ENCODE measurements at places on chromosomes 2 and 18.

DNA sequence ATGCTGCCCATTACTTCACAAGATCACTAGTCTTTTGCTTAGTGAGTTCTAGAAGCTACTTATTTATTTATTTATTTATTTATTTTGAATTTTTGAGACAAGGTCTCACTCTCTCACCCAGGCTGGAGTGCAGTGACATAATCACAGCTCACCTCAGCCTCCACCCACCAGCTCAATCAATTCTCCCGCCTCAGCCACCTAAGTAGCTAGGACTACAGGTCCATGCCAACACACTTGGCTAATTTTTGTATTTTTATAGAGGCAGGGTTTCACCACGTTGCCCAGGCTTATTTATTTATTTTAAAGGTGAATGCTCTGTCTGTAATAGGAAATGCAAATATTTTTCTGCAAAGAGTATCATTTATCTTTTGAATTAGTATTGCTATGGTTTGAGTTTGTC, 67.7 kb downstream of the ATAD2B start:
- DNase-seq: no peak

DNA sequence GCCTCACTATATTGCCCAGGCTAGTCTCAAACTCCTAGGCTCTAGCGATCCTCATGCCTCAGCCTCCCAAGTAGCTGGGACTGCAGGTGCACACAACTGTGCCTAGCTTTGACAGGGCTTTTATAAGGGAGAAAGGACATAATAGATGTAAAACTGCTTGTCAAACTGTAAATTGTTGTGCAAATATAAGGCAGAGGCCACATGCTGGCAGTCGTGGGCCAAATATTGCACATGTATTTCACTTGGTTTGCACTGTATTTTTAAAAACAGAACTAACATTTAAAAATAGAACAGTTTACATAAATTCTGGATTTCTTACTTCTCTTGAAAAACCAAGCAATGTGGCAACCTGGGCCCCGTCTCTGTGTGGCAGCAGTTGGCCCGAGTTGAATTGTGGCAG, 31.2 kb upstream of the MYO3B start:
- DNase-seq: no peak

GRCh38 chr18:62420151-62420512, 95.0 kb downstream of the TNFRSF11A start:
- DNase-seq: no peak

- DNase-seq: no peak
Measured at GRCh38 chr2:194232600-194232999, 1424.4 kb upstream of the SLC39A10 start.

GRCh38 chr18:13889671-13890070, 25.7 kb downstream of the MC2R start:
- no peak for DNase-seq

DNA sequence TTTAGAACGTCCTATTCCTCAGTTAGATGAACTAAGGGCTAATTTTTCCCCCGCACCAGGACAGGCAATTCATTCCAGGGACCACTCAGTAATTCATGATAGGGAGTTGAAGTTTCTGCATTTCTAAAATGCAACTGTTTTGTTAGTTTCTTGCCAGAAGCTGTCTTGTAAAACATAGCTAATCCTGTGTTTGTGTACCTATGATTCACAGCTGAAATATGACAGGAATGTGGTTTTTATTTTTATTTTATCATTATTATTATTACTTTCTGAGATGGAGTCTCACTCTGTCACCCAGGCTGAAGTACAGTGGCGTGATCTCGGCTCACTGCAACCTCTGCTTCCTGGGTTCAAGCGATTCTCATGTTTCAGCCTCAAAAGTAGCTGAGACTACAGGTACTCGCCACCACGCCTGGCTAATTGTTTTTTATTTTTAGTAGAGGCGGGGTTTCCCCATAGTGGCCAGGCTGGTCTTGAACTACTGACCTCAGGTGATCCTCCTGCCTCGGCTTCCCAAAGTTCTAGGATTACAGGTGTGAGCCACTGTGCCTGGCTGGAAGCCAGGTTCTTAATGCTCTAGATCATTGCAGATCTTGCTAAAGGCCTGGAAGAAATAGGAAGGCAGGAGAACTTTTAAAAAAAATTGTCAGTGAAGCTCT, 154.8 kb upstream of the FHL2 start:
- no peak for DNase-seq

DNA sequence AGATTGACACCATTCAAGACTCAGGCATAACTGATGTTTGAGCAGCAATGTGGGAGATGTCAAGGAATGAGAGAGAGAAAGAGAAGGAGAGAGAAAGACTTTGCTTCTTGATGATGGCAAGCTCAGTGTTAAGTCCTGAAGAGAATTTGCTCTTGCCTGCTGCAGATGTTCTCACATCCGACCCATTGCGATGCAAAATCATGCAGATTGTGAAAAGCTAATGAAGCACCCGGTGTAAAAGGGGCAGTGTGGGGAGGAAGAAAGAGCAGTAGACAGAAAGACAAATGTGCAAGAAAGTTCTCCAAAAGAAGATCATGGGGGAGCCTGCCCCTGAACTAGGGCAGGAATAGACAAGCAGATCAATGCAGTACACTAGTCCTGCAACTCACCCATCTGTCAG, 57.7 kb downstream of the EMX1 start:
- no peak for DNase-seq

DNA sequence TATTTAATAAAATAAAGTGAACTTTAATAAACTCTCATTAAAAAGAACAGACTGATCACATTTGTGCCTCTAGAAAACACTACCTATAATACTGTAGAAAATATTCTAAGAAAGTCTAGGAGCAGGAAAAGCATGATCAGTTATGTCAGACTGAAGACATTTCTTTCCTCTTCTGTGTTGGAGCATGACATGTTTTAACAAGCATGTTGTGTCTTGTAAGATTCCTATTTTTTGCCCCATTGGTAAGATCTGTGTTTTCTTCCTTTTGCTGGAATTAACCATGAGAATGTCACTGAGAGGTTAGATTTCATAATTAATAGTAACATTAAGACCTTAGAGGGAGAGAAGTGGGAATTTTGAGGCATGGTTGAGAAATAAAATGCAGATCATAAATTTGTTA, 27.7 kb downstream of the LAMA3 start:
- DNase-seq: no peak

GRCh38 chr18:35457140-35457704, 40.5 kb downstream of the INO80C start:
- DNase-seq: no peak

GRCh38 chr2:239459056-239459455, 58.2 kb upstream of the HDAC4 start:
- DNase-seq: no peak

GRCh38 chr2:82508702-82509101, 1950.4 kb downstream of the SUCLG1 start:
- DNase-seq: no peak

DNA sequence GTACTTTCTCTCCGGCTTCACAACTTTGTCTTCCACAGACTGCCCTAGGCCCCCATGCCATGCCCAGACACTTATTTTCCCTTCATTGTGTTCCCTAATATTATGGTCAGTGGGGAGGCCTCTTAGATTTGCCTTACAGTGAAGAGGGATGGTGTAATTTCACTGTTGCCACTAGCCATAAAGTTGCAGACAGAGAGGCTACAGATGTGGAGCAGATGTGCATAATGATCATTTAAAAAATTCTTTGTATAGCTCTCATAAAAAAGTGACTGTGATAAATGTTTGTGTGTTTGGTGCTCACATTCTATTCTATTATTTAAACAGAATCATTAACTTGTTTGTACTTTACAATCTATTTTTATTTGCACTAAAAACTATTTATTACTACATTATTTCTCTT, 67.5 kb upstream of the FN1 start:
- DNase-seq: no peak

DNA sequence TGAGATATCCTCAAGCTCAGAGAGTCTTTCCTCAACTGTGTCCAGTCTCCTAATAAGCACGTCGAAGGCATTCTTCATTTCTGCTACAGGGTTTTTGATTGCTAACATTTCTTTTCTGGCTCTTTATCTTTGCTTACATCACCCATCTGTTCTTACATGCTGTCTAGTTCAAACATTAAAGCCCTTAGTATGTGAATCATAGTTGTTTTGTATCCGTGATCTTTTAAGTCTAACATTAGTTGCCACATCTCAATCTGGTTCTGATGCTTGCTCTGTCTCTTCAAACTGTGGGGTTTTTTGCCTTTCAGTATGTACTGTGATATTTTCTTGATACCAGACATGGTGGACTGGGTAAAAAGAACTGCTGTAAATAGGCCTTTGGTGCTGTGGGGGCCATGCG, 235.2 kb downstream of the SH3RF3 start:
- DNase-seq: no peak

GRCh38 chr2:37441055-37441454, 96.6 kb downstream of the QPCT start:
- no peak for DNase-seq

DNA sequence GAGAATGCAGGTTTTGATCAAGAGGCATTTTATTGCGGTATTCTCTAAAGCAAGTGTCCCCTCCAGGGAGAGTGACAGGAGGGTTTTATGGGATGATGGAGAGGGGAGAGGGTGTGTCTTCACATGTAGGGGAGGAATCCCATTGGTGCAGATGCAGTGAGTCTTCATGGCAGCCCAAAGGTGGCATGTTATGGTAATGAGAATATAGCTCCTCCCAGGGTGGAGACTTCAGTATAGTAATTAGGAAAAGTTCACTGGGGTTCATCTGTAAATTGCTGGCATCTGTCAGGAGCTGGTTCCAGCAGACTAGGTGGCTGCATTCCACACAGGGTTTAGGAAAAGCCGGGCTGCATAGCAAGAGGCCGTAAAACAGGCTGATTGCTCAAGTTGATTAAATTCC, 230.7 kb upstream of the CCDC68 start:
- no peak for DNase-seq

DNA sequence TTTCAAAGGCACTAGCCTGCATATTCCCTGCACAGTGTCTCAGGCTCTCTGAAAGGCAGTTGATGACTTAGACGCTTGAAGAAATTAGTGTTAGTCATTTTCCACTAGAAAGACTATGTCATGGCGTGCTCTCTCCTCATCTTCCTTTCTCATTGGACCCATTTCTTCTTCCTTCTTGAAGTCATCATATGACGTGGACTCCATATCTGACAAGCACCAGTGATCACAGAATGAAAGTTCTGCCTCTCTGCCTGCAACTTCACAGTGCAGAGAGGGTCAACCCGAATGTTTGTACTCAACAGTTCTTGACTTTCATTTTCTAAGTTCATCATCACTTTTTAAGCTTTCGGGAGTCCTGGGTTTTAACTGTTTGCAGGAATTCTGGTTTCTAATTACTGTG, 63.7 kb upstream of the CYRIA start:
- no peak for DNase-seq

DNA sequence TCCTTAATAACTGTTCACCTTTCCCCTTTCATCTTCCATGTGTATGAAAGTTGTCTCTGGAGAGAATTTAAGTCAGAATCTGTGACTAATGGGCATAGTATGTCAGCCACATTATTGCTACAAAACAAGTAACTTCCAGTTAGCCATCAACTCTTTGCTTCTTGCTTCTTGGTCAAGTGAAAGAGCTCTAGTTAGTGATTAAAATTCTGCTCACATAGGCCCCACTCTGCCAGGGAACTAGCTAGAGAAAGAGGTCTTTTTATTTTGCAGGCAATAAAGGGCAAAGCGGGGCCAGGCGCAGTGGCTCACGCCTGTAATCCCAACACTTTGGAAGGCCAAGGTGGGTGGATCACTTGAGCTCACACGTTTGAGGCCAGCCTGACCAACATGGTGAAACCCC, 64.6 kb downstream of the COLEC12 start:
- no peak for DNase-seq

DNA sequence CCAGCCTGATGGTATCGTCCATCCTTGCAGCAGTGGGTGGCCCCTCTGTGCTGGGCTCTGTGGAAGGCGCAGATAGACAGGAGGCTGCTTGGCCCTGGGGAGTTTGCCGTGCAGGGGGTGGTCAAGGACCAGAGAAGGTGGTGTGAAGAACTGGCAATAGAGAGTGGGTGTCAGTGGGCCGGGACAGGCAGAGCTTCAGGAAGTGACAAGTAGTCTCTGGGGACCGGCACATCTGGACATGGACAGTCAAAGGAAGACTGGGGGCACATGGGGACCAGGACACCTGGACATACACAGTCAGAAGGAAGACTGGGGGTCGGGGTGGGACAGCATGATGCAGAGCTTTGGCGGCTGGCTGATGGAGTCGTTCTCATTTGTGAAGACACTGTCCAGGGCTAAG, 335.9 kb downstream of the AGAP1 start:
- no peak for DNase-seq

DNA sequence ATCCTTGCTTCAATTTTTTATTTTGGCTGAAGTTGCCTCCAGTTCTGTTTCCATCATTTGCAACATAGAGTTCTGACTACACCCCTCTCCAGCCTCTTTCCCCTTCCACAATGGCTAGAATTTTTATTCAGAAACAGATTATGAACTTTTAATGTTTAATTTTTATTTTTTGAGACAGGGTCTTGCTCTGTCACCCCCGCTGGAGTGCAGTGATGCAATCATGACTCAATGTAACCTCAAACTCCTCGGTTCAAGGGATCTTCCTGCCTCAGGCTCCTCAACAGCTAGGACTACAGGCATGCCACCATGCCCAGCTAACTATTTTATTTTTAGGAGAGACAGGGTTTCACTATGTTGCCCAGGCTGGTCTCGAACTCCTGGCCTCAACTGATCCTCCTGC, 2.8 kb downstream of the NTSR2 start:
- DNase-seq: no peak

GRCh38 chr18:4241090-4241617, 214.0 kb downstream of the DLGAP1 start:
- no peak for DNase-seq

DNA sequence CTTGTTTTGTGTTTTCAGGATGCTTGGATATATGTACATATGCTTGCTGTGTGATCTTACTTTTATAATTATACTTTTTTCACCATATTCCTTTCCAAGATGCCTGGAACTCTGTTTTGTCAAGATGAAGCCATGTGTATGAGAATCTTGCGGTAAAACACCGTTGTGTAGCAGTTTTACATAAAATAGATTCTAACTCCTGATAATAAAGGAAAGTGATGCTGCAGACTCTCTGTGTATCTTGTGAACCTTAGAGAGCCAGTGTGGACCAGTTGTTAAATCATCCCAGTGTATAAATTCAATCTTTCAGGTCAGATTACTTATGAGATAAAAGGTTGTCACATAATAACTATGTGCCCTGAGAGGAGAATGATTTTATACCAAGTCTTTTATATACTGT, 12.5 kb upstream of the ITGA4 start:
- DNase-seq: no peak

- no peak for DNase-seq
Measured at GRCh38 chr2:237553948-237554347, 12.4 kb upstream of the PRLH start.

- no peak for DNase-seq
Measured at GRCh38 chr2:235542733-235543127, 48.9 kb downstream of the AGAP1 start.

Measured in NCI-H446 (cell line).